ENCODE measurements at places on chromosomes 6 and 20.
A peak's percentile ranks its signal among the peaks of the same experiment; 100 is the strongest.

DNA sequence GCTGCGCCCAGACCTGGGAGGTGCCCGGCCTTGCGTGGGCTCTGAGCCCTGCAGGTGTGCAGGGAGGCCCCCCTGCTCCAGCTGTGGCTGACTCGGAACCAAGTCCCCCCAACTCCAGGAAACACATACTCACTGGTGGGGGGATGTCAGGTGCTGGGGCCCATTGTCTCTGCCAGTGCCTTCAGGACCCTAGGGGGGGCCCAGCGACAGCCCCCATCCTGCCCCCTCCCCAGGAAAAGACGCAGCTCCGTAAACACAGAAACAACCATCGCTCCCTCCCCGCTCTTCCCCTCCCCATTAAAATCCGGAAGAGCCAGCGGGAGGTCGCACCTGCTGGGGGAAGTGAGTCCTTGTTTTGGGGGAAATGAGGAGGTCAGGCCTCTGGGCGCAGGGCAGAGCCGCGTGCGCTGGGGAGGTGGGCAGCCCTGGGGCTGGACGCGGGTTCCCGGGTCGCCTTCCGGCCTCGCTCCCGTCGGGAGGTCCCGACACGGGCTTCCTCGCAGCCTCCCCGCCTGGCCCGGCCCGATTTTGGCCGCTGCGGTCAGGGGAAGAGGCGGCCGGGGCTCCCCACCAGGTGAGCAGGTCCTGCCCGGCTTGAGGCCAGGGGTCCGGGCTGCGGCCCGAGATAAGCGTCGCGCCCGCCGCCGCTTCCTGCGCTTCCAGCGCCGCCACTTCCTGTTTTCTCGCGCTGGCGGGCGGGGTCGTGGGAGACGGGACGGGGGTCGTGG, 6.2 kb downstream of the C20orf204 start:
- DNase-seq, result peak; percentile 29

- DNase-seq, result no peak
Measured at GRCh38 chr6:133046576-133046975, 194.6 kb upstream of the EYA4 start.

DNA sequence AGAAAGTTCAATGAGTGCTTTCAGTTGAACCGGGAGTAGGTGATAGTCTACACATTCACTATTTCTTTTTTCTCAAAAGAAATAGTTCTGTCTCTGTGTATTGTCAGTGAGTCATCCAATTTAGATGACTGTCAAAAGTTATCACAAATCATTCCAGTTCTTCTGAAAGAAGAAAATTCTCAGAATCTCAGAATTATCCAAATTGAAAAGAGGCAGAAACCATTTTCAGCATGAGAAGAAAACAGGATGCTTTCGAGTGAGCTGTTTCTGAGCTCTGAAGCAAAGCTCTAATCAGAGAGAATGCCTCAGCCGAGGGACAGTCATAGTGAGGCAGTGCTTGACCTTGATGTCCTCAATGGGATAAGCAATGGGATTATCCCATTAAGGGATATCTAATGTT, 97.9 kb downstream of the HUS1B start:
- no peak for DNase-seq

DNA sequence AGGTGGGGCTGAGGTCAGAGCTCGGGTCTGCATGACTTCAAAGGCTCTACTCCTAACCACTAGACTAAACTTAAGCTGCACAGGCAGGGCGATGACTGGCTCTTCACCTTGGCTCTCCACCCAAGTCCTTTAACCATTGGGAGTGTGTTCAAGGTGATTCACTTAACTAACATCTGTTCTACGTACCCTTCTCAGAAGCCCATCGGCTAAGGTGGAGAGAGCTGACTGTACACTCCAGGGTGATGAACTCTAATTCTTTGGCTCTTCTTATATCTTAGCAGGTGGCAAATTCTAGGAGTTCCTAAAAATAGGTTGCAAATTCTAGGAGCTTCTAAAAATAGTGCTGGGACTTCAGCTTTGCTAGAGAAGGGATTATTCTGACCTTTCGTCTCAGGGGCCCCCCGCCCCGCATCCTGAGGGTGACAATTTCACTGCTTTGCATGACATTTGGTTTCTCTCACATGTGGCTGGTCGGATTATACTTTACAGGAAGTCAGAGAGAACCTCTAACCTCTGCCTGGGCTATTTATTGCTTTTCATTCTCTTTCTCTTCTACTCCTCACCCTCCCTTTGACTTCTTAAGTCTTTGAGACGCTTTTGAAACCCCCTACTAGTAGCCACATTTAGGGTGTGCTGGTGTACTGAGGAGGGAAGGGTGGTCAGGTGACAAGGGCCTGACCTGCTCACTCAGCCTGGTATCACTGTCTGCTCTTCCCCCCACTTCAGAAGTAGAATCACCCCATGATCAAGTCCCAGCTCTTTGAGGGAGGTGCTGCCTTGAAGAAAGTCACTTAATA, 55.5 kb downstream of the PRDM1 start:
- no peak for DNase-seq

DNA sequence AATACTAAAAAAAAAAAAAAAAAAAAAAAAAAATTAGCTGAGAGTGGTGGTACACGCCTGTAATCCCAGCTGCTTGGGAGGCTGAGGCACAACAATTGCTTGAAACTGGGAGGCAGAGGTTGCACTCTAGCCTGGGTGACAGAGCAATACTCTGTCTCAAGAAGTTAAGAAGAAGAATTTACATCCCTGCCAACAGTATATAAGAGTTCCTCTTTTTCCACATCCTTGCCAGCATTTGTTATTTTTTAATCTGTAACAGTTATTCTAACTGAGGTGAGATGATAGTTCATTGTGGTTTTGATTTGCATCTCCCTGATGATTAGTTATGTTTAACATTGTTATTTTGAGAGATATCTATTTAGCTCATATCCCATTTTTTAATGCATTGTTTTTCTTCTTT, 20.3 kb upstream of the DYNLRB1 start:
- no peak for DNase-seq

GRCh38 chr6:89955364-89955763, 61.1 kb downstream of the GJA10 start:
- no peak for DNase-seq

Data from NCI-H146 (cell line).